Mesothelial cell of epicardium (in vitro differentiated cells): ENCODE measurements at places on chromosomes 12 and 14.

DNA sequence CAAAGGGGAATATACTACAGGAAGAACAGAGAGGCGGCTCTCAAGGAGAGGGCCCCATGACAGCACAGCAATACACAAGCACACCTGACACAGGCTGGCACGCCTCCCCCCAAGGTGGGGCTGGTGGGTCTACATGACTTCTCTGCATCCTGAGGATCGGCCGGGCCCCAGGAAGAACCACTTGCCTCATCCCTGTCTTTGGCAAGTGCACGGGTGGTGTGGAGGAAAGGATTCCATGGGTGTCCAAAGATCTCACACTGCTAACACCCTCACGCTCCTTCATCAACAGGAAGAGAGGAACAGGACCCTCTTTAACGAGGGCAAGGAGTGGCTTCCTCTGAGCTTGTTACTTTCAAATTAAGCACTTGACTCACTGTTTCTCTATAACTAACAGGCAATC is 7.3 kb downstream of the VAMP1 start:
- DNase-seq = no peak

GRCh38 chr12:39586816-39587215 is 32.8 kb downstream of the ABCD2 start:
- no peak for DNase-seq

- peak; percentile 55 for DNase-seq
These were observed 355.0 kb downstream of the SNAPC1 start for GRCh38 chr14:62117010-62117750.

DNA sequence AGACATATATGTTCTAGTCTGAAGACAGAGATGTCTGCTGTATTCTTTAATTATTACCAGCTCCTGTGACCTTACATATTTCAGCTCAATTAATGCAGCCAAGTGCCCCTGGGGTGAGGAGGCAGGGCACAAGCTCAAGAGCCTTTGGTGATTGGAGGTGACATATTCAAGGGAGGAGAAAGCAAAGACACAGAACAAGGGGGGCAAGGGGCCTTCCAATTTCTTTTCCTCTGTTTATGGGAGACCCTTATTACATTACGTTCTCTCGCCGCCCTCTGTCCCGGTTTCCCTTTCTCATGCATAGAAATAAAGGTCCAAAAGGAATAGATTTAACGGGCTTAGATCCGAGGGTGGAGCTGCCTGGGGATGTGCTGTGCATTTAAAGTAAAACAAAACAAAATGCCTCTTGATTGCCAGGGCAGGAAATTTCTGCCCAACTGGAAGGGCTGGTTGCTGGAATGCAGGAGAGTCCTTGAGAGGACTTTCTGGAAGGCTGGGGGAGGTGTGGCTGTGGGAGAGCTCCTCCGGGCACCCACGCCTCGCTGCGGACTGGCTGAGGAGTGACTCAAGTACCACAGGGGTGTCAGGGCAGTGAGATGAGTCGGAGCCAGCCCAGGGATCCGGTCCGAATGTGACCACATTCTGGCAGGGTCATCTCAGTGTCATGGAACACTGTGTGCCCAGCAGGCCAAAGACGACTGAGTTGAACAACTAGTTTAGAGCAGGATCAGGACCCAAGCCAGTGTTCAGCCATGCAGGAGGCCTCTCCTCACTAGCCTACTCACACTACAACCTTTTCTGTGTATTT is 32.1 kb upstream of the GSG1 start:
- DNase-seq = peak; percentile 28

DNA sequence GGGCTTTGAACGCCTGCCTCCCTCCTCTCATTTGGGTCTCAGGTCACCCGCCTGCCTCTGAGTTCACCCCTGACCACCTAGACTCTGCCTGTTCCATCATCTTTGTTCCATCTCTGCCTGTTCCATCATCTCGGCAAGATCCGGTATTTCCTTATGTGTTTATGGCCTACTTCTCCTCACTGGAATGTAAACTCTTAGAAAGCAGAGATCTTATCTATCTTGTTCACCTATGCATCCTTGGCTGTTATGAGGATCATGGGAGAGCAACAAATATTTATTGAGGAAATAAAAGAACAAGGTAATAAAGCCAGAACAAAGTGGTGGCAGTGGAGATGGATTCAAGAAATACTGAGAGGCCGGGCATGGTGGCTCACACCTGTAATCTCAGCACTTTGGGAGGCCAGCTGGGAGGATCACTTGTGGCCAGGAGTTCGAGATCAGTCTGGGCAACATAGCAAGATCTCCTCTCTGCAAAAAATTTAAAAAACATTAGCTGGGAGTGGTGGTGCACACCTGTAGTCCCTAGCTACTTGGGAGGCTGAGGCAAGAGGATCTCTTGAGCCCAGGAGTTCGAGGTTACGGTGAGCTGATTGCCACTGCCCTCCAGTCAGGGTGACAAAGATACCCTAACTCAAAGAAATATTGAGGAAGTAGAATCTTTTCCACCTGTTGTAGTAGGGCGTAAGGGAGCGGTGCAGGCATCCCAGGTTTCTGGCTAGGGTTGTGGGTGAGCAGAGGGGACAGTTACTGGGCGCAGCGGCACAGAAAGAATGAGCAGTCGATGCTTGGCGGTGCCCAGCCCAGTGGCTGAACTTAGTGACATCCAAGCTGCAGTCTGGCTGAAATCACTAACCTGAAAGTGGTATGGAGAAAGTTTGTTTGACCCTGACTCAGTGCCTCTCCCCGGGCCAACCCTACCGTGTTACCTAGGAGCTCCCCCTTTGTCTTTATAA is 1.7 kb upstream of the KLC1 start:
- no peak for DNase-seq

DNA sequence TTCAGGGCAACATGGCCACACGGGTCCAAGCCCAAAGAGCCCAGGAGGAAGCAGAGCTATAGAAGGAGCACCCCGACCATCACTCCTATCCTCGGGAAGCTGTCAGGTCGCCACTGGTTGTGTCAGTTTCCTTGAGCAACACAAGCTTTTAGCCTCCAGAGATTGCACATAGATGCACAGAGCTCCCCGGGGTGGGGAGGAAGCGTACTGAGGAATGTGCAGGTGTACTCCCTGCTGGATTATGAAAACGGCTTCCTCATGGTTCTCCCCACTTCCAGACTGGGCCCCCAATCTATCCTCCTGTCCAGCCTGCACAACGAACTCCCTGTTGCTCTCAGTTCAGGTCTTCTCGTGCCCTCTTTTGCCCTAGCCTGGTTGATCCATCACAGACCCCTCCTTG is 30.3 kb upstream of the IRF2BPL start:
- DNase-seq = no peak

- peak; percentile 31 for DNase-seq
These were observed 6.9 kb upstream of the BMP4 start for GRCh38 chr14:53963320-53964227.

GRCh38 chr12:108826101-108826806 is 31.1 kb downstream of the SSH1 start:
- DNase-seq = no peak

- no peak for DNase-seq
These were observed 374.4 kb downstream of the BCAT1 start for GRCh38 chr12:24574538-24574937.

DNA sequence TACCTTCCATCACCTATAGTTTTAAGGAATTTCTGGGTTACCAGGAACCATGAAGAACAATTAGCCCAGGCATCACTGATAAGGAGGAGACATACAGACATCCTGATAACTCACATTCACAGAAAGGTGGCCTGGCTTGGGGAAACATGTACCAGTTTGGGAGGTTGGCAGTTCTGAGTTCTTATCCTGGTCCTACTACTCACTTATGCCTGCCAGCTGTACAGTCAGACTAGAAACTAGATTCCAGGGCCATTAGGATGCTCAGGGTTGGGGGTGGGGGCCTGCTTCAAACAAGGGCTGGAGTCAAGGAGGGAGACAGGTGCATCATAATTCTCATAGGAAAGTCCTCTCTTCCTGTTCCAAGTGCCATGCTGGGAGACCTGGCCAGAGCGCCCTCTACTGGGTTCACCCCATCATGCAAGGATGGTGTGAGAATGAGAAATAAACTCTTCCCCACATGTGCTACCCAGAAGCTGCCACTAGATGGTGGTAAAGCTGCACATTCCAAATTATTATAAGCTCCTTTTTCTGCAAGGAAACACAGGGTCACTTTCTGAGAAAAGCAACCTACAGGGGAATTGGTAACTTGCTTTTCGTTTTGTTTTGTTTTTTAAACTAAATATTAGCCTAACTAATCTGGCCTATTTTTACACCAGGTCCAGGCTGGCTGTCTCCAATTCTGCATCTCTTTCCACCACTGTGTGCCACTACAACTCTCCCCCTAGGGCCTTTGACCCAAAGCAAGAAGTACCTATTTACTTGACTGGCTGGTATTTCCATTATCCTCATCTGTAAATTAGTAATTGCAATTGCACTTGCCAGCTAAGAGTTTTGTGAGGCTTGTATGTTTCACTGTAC is 14.5 kb downstream of the OAS2 start:
- DNase-seq = no peak

- no peak for DNase-seq
These were observed 3.1 kb downstream of the SLC25A29 start for GRCh38 chr14:100303179-100303578.

DNA sequence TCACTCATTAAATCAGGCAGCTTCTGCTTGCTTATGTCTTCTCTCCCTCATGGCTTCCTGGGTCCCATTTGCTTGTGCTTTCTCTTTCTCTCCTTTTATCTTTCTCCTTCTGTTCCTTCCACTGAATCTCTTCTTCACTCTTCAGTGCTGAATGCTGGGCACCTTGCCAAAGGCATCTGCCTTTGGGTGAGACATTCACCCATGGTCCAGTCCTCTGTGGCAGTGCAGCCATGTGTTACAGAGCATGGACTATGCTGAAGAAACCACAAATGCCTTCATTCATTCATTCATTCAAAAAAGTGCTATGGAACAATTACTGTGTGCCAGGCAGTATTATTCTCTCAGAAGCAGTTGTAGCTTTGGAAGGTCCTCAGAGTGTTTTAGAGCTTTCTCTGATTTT is 344.4 kb upstream of the STXBP6 start:
- no peak for DNase-seq

DNA sequence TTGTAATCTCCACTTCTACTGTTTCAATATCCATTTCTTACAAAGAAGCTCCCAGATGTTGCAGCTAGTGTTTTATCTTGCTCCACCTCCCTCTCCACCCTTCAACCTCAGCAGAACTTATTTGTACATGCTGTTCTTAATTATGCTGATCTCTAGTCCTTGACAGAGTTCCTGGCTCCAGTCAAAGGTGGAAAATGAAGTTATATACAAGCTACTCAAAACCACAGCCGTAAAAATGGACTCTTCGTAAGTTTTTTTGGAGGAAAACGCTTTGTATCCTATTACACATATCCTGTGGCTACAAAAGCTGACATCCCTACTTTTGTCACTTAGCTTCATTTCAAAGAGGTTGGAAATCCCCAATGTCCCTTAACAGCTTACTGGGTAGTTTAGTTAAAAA is 1.3 kb downstream of the CLEC1A start:
- DNase-seq = no peak

- no peak for DNase-seq
These were observed 23.4 kb upstream of the TMTC1 start for GRCh38 chr12:29807129-29807528.

GRCh38 chr12:124440841-124441381 is 126.5 kb downstream of the NCOR2 start:
- DNase-seq = no peak

- DNase-seq = no peak
These were observed 100.2 kb downstream of the B4GALNT3 start for GRCh38 chr12:559906-560455.

DNA sequence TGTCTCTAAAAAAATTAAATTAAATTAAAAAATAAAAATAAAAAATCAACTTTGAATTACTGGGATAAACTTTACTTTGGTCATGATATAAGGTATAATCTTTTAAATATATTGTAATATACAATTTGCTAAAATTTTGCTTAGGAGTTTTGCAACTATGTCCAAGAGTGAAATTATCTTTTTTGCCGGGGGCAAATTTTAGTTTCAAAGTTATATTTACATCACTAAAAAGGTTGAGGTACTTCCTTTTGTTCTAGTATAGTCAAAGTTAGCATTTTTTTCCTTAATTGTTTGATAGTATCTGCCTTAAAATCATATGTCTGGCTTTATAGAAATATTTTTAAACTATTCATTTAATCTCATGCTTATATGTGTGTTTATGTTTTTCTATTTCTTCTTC is 17.6 kb upstream of the OR10AD1 start:
- DNase-seq = no peak

- DNase-seq = no peak
These were observed 222.1 kb downstream of the AACS start for GRCh38 chr12:125287155-125287847.

- no peak for DNase-seq
These were observed 3.2 kb downstream of the KRT86 start for GRCh38 chr12:52277486-52278245.

GRCh38 chr14:52776816-52777215 is 14.6 kb downstream of the GNPNAT1 start:
- DNase-seq = no peak

- no peak for DNase-seq
These were observed 2.5 kb upstream of the INF2 start for GRCh38 chr14:104686624-104687517.

- no peak for DNase-seq
These were observed 33.4 kb downstream of the PKP2 start for GRCh38 chr12:32863128-32863527.

DNA sequence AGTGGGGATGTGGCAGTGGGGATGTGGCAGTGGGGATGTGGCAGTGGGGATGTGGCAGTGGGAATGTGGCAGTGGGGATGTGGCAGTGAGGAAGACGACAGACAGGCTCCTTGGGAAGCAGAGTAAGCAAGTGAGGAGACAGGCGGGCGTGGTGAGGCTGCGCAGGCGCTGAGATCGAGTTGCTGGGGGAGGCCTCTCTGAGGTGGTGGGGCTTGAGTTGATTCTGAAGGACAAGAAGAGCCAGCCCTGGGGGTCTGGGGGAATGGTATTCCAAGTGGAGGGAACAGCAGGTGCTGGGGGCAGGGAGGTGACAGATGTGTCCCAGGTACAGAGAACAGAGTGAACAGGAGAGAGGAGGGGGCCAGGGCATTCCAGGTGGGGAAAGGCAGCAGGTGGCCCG is 33.8 kb upstream of the TSPAN9 start:
- no peak for DNase-seq

DNA sequence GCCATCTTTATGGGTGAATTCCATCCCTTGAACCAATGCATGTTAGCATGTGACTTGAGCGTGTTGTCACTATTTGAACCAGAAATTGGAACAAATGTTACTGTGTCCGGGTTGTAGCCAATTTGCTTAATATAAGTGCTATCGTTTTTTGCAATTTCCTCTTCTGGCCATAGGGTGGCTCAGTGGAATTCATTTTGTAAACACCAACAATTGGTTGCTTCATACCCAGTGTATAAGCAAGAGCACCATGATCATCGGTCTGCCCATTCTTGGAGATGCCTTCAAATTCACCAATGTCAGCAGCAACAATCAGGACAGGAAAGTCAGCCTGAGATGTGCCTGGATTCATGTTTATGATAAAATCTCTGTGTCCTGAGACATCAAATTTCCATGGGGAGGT is 5.0 kb upstream of the NEDD1 start:
- DNase-seq = no peak
